Tibial artery (tissue), 4 donors: ENCODE measurements at places on chromosomes 2 and 18.

GRCh38 chr2:175414882-175415487 lies 233.5 kb upstream of the ATP5MC3 start:
- H3K4me3 ChIP-seq: no peak overlapping the region
- no peaks in the 10 kb centered on the region for H3K36me3 ChIP-seq
- H3K4me1 ChIP-seq: no peaks in the 10 kb centered on the region

- no peak overlapping the region for H3K4me3 ChIP-seq
- no peaks in the 10 kb centered on the region for H3K36me3 ChIP-seq
- DNase-seq: no peak
Observed at GRCh38 chr18:49546719-49547273, 15.1 kb upstream of the LIPG start.

DNA sequence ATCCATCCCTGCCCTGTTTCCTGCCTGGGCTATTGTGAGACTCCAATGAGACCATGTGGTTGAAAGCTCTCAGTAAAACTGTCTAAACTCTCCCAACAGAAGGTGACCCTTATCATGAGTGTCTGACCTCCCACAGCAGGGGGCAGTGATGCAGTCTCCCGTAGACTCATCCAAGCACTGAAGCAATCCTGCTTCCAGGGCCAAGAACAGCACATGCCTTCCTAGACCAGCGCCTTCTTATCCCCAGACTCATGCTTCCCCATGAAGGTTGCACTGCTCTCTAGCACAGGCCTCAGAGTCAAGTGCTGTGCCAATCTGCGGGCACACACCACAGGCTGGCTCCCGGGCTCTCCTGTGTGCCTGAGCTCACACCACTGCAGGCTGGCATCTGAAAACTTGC lies 112.3 kb downstream of the TNS1 start:
- no peak overlapping the region for H3K4me3 ChIP-seq
- DNase-seq: peak; percentile 90
- H3K27me3 ChIP-seq: no peaks in the 10 kb centered on the region

GRCh38 chr18:5974696-5975095 lies 79.4 kb upstream of the TMEM200C start:
- H3K27me3 ChIP-seq: no peaks in the 10 kb centered on the region
- H3K27ac ChIP-seq: no peak overlapping the region

DNA sequence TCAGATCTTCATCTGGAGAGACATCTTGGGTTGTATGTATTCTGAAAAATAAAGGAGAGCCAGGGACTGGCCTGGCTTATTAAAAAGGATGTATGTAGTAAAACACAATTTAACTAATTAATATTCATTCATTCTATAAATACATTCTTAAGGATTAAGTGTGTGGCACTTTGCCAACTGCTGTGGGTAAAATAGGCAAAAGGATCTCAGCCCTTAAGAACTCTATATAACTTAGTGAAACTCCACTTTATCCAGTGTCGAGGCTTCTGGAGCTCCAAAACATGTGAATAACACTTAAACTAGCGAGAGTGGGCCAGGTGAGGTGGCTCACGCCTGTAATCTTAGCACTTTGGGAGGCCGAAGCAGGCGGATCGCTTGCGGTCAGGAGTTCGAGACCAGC lies 7.7 kb upstream of the STK39 start:
- H3K4me3 ChIP-seq: no peak overlapping the region
- H3K27ac ChIP-seq: no peak overlapping the region
- H3K4me1 ChIP-seq: no peaks in the 10 kb centered on the region

- H3K4me3 ChIP-seq: no peak overlapping the region
- no peaks in the 10 kb centered on the region for H3K36me3 ChIP-seq
- no peaks in the 10 kb centered on the region for H3K27me3 ChIP-seq
- no peak overlapping the region for H3K27ac ChIP-seq
- DNase-seq: no peak
Observed at GRCh38 chr18:5058768-5059695, 138.0 kb downstream of the AKAIN1 start.

GRCh38 chr18:54923339-54923956 lies 35.8 kb downstream of the CCDC68 start:
- no peak for DNase-seq
- H3K36me3 ChIP-seq: no peaks in the 10 kb centered on the region
- H3K4me1 ChIP-seq: no peaks in the 10 kb centered on the region
- no peaks in the 10 kb centered on the region for H3K27me3 ChIP-seq
- no peak overlapping the region for H3K4me3 ChIP-seq
- no peak overlapping the region for H3K27ac ChIP-seq

GRCh38 chr2:164960159-164960558 lies 4.8 kb upstream of the SLC38A11 start:
- no peaks in the 10 kb centered on the region for H3K4me1 ChIP-seq
- no peaks in the 10 kb centered on the region for H3K36me3 ChIP-seq
- DNase-seq: no peak
- H3K4me3 ChIP-seq: no peak overlapping the region

DNA sequence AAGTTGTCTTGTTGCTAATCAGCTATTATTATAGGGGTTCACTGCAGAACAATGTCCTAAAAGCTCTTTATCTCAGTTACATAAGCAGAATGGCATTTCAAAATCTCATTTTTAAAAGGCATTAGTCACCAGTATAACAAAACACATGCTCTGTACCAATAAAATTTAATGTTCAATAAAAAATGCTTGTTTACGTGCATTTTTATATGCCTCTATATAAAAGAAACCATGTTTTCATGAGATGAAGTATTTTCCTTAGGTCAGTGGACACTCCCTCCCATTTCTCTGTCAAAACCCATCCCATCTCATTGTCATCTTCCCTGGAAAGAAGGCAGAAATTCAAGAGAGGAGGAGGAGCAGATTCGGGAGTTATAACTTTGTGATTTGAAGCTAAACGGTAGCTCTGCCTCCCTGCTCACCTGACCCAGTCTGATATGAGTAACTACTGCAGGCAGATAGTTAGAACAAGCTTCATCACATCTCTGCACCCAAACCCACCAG lies 231.9 kb upstream of the SIX2 start:
- no peaks in the 10 kb centered on the region for H3K36me3 ChIP-seq
- no peak for DNase-seq
- no peaks in the 10 kb centered on the region for H3K27me3 ChIP-seq
- peak overlapping the region; percentile 70 for H3K27ac ChIP-seq

DNA sequence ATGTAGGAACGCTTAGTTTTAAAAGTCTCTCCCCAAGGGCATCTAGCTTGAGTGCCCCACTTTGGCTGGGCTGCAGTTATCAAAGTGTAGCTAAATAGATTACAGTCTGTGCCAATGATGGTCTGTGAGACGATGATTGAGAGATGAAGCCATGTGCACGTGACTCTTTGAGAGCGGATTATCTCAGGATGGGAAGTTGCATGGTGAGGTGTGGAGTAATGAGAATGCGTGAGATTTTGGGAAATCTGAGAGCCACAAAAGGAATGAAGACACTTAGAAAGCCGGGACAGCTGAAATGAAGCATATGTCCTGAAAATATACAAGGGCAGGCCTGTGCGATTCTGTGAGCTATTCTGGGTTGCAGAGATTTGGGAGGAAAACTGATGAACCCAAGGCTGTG lies 370.0 kb downstream of the TGIF1 start:
- H3K27me3 ChIP-seq: no peaks in the 10 kb centered on the region
- no peaks in the 10 kb centered on the region for H3K4me1 ChIP-seq
- DNase-seq: no peak

DNA sequence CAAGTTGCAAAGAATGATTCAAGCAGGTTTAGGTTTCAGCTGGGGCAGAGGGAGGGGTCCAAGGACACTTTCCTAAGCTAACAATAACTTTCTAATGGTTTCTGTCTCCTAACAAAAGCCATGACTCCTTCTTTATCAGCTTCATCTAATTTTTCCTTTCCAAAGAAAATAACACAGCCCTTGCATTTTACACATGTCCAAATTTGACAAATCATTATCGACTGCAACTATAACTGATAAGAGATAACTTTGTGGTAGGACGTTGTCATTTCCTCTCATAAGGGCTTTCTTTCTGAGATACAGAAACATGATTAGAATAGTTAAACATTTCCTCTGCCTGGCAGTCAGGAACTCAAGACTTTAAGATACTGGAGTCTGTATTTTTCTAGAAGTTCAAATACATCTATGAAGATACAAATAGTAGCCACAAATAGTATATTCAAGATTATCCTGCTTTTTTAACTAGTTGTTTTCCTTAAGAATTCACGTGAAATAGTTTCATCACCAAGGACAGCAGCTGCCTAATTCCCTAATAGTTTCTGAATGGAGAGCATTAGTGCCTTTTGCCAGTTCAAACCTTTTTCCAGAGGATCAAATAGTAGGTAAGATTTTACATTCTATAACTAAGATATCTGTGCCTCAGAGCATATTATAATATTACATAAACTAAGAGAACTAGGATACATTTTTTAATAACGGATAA lies 263.2 kb downstream of the EXOC6B start:
- peaks cover 15% of the 10 kb centered on the region for H3K4me1 ChIP-seq
- no peaks in the 10 kb centered on the region for H3K27me3 ChIP-seq
- H3K27ac ChIP-seq: no peak overlapping the region

DNA sequence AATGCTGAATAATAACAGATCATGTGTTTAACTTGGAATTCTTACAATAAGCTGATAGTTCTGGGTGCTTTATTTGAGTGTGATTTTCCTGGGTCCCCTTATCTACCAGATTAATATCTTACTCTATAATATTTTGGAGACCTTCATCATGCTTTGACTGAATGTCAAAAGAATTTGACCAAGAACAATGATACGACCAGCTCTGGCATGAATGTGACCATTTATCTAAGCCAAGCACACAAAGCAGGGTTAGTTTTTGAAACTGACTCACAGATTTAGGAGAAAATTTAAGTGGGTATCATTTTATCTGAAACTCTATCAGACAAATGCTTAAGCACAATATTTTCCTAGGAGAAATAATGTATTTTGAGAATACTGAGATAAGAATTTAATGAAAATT lies 677.0 kb downstream of the NYAP2 start:
- H3K4me1 ChIP-seq: no peaks in the 10 kb centered on the region
- no peaks in the 10 kb centered on the region for H3K36me3 ChIP-seq
- DNase-seq: no peak
- no peak overlapping the region for H3K27ac ChIP-seq

DNA sequence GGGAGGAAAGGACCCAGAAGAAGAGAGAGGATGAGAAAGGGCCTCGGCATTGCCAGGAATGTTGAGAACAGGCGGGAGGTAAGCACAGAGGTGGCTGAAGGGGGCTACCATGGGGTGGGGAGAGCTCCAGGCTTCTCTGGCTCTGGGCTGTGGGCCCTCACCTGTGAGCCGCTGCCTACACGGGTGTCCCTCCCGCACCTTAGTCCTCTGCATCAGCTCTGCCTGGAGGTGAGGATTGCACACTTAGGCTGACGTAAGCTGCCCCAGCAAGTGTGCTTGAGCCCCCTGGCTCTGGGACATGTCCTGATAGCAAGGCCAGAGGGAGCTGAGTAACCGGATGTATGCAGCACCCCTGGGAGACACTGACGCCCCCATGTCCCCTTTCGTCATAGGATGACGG lies 33.9 kb downstream of the TMEM18 start:
- no peak overlapping the region for H3K4me3 ChIP-seq
- no peaks in the 10 kb centered on the region for H3K27me3 ChIP-seq
- H3K27ac ChIP-seq: no peak overlapping the region
- no peaks in the 10 kb centered on the region for H3K36me3 ChIP-seq
- DNase-seq: no peak

- no peaks in the 10 kb centered on the region for H3K27me3 ChIP-seq
- no peaks in the 10 kb centered on the region for H3K36me3 ChIP-seq
- H3K27ac ChIP-seq: no peak overlapping the region
- H3K4me1 ChIP-seq: no peaks in the 10 kb centered on the region
- DNase-seq: no peak
Observed at GRCh38 chr18:11125492-11126315, 23.7 kb downstream of the PIEZO2 start.

DNA sequence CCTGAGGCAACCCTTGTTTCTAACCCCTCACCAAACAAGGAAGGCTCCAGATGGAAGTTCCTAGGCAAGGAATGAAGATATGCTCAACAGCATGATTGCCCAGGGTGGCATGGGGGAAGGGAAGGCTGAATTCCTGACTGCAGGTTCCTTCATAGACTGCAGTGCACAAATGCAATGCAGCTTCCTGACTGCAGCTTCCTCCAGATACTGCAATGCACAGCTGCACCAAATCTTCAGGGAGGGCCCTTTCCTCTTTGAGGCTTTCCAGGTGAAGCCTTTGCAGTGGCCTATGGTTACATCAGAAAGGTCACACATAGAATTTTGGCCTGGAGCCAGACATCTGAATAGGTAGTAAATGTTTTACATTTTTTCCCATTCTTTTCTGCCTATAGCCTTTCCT lies 58.8 kb upstream of the DYNAP start:
- DNase-seq: no peak
- no peak overlapping the region for H3K4me3 ChIP-seq
- no peaks in the 10 kb centered on the region for H3K4me1 ChIP-seq
- H3K27me3 ChIP-seq: no peaks in the 10 kb centered on the region

- H3K4me1 ChIP-seq: no peaks in the 10 kb centered on the region
- no peaks in the 10 kb centered on the region for H3K27me3 ChIP-seq
- DNase-seq: no peak
Observed at GRCh38 chr2:148161909-148162435, 141.1 kb downstream of the MBD5 start.

GRCh38 chr2:156320486-156321098 lies 11.9 kb downstream of the NR4A2 start:
- H3K27me3 ChIP-seq: no peaks in the 10 kb centered on the region
- H3K27ac ChIP-seq: peak overlapping the region; percentile 77
- peak; percentile 30 for DNase-seq
- peaks cover 9% of the 10 kb centered on the region for H3K36me3 ChIP-seq
- peak overlapping the region; percentile 54 for H3K4me3 ChIP-seq
- H3K4me1 ChIP-seq: peaks cover 21% of the 10 kb centered on the region

DNA sequence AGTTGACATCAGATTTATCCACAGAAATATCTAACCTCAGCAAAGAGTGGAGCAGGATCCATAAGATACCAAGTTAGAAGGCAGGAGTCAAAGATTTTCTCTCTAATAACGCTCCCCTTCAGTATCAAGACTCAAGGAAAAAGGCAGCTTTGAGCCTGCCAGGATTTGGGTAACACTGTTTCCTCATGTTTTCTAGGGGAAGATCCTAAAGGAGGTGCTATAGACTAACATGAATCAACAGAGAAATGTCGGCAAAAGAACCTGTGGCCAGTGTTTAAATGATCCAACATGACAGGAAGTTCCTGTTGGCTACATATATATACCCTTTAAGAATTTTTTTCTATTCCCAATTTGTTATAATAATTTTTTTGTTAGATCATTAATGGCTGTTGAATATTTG lies 402.3 kb downstream of the TGIF1 start:
- H3K4me1 ChIP-seq: no peaks in the 10 kb centered on the region
- H3K27ac ChIP-seq: no peak overlapping the region
- H3K27me3 ChIP-seq: no peaks in the 10 kb centered on the region
- no peaks in the 10 kb centered on the region for H3K36me3 ChIP-seq
- no peak for DNase-seq

GRCh38 chr18:55119434-55119833 lies 160.2 kb upstream of the CCDC68 start:
- no peaks in the 10 kb centered on the region for H3K36me3 ChIP-seq
- no peak overlapping the region for H3K4me3 ChIP-seq
- H3K27ac ChIP-seq: no peak overlapping the region
- no peaks in the 10 kb centered on the region for H3K27me3 ChIP-seq
- no peak for DNase-seq

- DNase-seq: peak; percentile 36
- no peaks in the 10 kb centered on the region for H3K36me3 ChIP-seq
- peak within 1 kb of the TSS; percentile 27 for H3K27ac ChIP-seq
- H3K4me1 ChIP-seq: no peaks in the 10 kb centered on the region
- H3K27me3 ChIP-seq: peaks cover 29% of the 10 kb centered on the region
- H3K4me3 ChIP-seq: peak within 1 kb of the TSS; percentile 63
Observed at GRCh38 chr2:70553584-70554337, at the start of gene TGFA. TGFA (minus strand) TSS chr2:70553826; CDS start chr2:70553767, 59 bp downstream.

- no peak for DNase-seq
- H3K27ac ChIP-seq: no peak overlapping the region
Observed at GRCh38 chr18:57659460-57660102, 37.9 kb upstream of the NARS1 start.

- no peaks in the 10 kb centered on the region for H3K27me3 ChIP-seq
- H3K36me3 ChIP-seq: no peaks in the 10 kb centered on the region
- H3K4me1 ChIP-seq: no peaks in the 10 kb centered on the region
- no peak overlapping the region for H3K4me3 ChIP-seq
Observed at GRCh38 chr2:225422145-225422544, 22.6 kb downstream of the NYAP2 start.
